ENCODE measurements at places on chromosomes 2 and 18.

- no peak for DNase-seq
These were observed 586.5 kb upstream of the SLC8A1 start for GRCh38 chr2:41038408-41038807.

GRCh38 chr18:37471637-37472036 lies 94.0 kb downstream of the CELF4 start:
- DNase-seq: no peak

- DNase-seq: no peak
These were observed 1057.5 kb upstream of the FAM98A start for GRCh38 chr2:34656632-34657031.

DNA sequence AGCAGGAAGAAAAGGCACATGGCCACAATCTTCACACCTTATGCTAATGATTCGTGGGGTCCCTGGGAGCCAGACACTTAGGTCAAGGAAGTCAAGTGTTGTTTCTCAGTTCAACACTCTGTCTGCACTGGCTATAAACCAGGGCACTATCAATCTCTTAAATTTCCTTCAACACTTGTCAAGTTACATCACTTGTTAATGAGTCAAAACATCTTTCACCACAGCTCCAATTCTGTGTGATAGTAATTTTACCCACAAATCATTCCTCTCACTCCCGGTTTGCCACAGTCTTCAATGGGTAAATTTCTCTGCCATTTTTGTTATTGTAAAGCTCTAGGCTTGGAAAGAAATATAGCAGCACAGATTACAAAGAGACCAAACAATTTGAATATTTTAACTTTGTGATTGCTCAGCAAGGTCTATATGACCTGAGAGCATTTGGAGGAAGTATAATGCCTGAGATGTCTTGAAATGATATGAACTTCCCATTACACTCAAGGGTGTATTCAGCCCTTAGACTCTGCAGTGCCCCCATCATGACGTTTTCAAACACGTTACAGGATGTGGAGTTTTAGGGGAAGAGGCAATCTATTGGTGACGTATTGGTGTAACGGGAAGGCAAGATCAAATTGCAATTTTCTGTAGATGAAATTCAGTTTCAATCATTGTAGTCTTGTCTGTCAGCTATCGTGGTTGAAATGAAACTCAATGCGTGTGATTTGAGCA lies 78.7 kb downstream of the ICOS start:
- no peak for DNase-seq

DNA sequence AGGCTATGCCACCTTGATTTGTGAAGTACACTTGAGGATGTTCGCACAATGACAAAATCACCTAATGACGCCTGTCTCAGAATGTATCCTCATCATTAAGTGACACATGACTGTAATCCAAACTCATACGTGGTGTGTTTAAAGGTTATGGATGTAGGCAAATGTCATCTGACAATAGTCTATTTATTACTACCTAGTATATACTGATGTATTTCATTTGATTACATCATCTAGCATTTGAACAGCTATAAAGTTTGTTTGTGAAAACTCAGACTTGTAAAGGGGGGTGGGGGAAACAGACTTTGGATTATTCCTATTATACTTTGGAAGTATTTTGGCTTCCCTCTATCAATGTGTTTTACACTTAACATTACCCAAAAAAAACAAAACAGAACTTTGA lies 129.9 kb downstream of the TANC1 start:
- no peak for DNase-seq

DNA sequence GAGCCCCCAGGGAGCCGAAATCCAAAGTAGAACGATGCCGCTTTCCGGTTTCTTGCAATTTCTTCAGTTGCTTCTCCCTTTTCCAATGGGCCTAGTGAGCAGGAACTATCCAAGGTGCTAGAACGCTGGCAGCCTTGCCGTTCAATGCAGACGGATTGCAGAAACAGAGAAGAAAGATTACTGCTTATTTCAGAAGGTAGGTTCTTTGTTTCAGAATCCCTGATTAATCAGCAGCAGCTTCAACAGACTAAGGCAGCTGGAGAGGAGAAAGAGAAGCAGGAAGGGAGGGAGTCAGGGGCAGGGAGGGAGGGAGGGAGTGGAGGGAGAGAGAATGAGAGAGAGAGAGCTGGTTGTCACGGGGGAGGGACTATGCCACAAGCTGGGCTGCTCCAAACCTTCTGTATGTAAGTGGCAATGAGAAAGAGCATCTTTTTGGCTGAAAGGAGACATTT lies 576 bp downstream of the NYAP2 start:
- DNase-seq: no peak

GRCh38 chr2:100256416-100256815 lies 65.9 kb downstream of the LONRF2 start:
- DNase-seq: no peak

GRCh38 chr2:221693365-221693764 lies 121.3 kb upstream of the EPHA4 start:
- no peak for DNase-seq

- DNase-seq: no peak
These were observed 1049.3 kb upstream of the CDH2 start for GRCh38 chr18:29226213-29226612.

GRCh38 chr2:215377283-215377682 lies 58.6 kb downstream of the FN1 start:
- DNase-seq: no peak

GRCh38 chr18:26071725-26072124 lies 18.7 kb downstream of the SS18 start:
- no peak for DNase-seq

- DNase-seq: no peak
These were observed 44.3 kb upstream of the KCNG2 start for GRCh38 chr18:79753391-79753851.

DNA sequence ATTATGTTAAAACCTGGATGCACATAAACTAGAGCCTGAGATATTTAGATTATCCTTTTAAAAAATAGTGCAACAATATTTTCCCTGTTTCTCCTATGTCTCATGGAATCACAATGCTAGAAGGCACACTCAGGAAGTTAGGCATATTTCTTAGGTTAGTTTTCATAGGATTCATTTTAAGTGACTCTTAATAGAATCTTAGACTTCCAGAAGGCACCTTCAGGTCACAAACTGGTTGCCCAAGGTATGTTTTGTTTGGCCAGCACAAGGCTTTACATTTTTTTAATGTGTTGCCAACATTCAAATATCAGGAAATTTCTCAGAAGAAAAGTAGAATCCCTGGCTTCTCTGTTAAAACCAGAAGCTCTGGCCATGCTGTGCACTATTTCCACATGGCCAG lies 129.3 kb downstream of the LNPK start:
- no peak for DNase-seq

DNA sequence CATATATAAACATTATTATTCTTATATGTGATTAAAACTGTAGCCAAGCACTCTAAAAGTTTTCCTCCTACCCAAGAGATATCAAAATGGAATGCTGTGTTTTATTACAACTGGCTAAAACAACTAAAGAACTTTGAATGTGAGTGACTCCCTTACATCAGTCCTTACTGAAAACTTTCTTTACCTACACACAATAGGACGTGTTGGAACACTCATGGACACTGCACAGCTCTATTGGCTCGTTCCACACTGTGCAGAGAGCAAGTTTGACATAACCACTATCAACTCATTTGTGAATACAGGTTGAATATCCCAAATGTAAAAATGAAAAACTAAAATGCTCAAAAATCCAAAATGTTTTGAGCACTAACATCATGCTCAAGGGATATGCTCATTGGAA lies 650.6 kb downstream of the SLC4A3 start:
- no peak for DNase-seq

DNA sequence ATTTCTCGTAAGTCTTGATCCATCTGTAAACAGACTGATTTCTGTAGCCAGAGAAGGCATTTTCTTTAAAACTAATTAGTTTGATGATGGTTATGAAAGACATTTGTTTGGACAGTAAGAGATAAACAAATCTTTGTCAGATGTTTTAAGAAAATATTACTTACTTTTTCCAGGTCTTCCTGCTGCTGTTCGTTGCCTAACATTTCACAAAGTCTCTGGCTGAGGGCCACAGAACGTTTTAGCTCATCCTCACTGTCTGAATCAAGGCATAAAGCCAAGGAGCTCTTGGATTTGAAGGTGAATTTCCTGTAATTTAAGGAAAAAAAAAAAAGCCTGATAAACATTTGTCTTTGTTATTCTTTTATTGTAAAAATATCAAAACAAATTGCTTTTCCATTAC lies 57.8 kb downstream of the VIL1 start:
- no peak for DNase-seq

DNA sequence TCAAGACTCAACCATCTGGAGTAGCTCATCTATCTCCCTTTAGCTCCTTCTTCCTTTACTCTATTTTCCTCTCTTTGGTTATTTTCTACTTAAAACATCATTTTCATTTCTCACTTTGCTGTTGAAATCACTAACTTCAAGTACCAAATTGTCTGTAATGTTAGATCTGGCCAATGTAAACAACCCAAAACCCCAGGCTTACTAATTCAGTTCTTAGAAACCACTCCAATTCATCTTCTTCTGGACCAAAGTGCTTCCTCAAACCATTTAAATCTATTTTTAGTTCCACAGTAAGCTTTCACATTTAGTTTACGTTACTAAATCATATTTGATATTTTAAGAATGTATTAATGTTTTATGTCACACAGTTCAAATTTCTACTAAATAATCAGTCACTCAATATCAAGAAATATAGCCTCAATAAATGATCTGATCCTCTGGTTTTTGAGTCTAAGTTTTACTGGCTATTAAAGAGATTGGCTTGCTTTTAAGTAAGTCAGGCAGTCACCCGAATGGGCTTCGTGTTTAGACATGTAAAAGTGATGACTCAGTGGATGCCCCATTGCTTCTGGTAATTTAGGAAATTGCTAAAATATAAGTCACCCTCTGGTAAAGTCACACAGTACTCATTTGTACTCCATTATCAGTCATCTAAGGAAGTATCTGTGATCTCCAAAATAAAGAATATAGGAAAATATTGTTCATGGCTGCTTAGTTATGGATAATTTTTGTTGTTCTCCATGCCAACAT lies 527.2 kb upstream of the SOX11 start:
- no peak for DNase-seq

GRCh38 chr2:223029287-223029686 lies 22.7 kb upstream of the KCNE4 start:
- DNase-seq: no peak

DNA sequence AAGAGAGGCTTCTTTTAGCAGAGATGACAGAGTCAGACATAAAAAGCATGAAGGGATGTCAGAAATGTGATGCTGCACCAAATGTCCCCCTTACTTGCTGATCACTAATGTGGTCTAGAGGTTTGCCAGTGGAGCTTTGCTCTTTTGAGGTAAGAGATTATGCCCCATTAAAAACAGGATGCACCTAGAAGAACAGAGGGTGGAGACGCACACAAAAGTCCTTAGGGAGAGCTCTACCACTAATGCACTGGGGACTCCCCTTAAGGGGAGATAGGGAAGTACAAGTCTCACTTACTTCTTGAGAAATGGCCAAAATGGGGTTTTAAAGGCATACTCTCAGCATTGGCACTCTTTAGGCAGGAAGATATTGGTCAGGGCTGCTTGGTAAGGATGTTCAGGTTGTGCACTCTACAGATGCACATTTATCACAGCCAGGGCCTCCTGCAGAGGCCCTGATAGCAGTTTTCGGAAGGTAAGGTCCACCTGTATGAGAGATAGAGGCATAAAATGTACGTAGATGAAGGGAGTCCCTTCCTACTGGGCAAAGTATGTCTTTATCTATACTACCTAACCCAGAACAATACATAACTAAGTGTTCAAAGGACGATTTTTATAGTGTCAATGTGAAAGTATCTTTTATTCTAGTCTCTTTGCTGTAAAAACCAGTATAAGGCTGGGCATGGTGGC lies 17.0 kb upstream of the SCYGR1 start:
- no peak for DNase-seq

DNA sequence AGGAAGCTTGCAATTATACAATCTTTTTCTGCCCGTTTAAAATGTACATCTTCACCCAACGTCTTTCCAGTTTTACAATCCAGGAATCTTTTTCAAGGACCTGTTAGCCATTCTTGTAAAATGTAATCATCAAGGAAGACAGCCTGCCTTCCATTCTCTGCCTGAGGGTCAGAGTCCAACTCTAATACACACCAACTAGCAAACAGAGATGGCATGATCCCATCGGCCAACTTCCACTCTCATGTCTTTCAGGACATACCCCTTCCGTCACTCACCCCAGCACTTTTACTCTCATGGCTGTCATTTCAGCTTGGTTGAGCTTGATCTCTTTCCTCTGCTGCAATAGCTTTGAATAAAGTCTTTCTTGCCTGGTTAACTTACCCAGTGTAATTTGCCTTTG lies 172.5 kb upstream of the NETO1 start:
- DNase-seq: no peak

DNA sequence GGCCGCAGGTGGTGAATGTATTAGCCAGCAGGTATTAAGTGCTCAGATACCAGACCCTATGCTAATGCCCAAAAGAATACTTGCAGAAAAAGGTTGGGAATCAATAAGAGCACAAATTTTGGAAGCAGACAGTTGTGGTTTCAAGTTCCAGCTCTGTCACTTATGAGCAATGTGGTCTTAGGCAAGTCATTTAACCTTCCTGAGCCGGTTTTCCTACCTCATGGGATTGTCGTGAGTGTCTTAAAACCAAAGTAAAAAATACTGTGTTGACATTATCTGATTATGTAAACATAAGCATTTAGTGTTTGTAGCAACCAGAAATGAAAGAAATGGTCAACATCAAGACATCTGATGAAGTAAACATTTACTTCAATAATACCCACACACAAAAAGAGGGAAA lies 93.0 kb upstream of the CHST9 start:
- no peak for DNase-seq

- no peak for DNase-seq
These were observed 128.0 kb upstream of the CD302 start for GRCh38 chr2:159925975-159926374.

DNA sequence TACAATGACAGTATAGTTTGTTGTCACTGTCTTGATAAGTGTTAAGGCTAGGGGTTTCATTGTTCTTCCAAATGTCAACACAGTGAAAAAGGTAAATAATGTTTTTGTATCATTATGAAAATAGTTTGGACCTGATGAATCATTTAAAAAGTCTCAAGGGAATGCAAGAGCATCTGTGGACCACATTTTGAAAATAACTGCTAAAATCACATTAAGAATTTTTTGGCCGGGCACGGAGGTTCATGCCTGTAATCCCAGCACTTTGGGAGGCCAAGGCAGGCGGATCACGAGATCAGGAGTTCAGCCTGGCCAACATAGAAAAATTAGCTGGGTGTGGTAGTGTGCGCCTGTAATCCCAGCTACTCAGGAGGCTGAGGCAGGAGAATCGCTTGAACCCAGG lies 10.3 kb downstream of the SCN1A start:
- DNase-seq: no peak

DNA sequence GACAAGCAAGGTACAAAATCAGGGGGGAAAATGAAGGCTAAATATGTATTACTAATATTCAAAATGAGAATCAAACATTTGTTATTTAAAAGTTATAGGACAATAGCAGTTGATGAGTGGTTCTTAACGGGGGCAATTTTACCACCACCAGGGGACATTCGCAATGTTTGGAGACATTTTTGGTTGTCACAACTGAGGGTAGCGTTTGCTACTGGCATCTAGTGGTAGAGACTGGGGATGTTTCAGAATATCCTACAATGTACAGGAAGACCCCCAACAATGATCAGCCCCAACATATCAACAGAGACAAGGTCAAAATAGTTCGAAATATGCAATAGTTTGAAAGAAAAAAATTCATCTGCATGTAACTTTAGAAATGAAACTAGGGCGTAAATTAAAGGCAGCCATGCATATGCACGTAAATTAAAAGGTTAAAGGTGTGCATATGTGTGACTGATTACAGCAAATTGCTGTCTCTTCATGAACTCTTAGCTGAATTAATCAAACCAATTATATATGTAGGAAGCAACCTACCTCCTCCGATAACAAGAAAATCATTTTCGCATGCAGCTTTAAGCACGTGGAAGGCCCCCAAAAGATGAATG lies 61.2 kb upstream of the CUL3 start:
- DNase-seq: no peak

Measured in SK-N-MC (cell line).